ENCODE measurements at places on chromosomes 12 and 14.

- DNase-seq, result no peak
These were observed 95.3 kb upstream of the SLC35F4 start for GRCh38 chr14:57960946-57961785.

GRCh38 chr14:57863471-57863870 lies 2.4 kb downstream of the SLC35F4 start:
- no peak for DNase-seq

GRCh38 chr14:33457617-33458016 lies 493.3 kb downstream of the EGLN3 start:
- DNase-seq, result no peak

DNA sequence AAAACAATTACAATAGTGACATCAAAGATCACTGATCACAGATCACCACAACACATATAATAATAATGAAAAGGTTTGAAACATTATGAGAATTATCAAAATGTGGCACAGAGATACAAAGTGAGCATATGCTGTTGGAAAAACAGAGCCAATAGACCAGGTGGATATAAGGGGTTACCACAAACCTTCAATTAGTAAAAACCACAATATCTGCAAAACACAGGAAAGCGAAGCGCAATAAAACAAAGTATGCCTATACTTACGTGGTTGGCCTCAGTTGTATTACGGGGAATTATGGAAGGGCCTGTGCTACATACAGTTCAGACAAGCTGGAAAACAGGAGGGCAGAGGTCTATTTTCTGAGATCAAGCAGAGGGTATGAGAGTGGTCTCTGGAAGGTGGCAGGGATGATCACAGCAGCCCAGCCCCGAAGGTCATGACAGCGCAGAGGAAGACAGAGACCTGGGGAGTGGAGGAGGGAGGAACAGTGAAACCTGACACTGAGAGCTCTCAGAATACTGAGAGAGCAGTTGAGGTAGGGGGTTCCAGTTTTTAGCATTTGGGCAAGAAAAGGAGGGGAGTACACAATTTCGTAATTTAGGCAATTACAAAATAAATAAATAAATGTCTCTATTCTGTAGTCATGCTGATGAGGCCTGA lies 41.3 kb downstream of the IFNG start:
- no peak for DNase-seq

DNA sequence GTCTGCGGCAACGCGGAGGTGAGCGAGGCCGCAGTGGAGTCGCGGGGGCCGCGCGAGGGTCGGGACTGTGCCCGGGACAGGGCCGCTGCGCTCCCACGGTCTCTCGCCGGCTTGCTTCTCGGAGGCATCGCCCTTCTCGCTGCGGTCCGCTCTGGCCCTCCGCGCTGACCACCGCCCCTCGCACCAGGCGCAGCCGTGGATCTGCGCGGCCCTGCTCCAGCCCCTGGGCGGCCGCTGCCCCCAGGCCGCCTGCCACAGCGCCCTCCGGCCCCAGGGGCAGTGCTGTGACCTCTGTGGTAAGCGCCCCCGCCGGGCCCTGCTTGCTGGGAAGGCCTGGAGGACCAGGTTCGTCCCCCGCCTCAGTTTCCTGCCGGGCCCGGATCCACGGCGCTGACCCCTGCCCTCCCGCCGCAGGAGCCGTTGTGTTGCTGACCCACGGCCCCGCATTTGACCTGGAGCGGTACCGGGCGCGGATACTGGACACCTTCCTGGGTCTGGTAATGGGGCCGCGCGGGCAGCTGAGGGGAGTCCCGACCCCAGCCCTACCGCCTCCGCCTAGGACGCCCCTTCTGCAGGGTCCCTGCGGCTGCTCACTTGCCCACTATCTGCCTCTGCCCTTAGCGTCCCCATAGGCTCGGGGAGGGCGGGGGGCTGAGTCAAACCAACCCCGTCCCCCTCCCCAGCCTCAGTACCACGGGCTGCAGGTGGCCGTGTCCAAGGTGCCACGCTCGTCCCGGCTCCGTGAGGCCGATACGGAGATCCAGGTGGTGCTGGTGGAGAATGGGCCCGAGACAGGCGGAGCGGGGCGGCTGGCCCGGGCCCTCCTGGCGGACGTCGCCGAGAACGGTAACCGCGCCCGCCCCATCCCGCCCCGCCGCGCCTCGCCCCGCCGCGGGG lies 7.0 kb downstream of the AMN start:
- no peak for DNase-seq

DNA sequence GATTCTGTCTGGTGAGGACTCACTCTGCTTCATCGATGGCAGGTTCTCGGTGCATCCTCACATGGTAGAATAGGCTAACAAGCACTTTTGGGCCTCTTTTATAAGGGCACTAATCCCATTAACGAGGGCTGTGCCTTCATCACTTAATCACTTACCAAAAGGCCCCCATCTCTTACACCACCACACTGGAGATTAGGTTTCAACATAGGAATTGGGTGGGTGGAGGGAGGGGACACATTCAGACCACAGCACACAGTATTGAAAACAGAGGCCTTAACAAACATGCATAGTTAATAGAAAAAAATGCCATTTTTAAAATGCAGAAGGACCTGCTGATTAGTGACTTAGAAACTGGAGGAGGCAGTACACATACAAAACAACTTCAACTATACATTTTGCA lies 61.6 kb downstream of the SPPL3 start:
- DNase-seq, result no peak

DNA sequence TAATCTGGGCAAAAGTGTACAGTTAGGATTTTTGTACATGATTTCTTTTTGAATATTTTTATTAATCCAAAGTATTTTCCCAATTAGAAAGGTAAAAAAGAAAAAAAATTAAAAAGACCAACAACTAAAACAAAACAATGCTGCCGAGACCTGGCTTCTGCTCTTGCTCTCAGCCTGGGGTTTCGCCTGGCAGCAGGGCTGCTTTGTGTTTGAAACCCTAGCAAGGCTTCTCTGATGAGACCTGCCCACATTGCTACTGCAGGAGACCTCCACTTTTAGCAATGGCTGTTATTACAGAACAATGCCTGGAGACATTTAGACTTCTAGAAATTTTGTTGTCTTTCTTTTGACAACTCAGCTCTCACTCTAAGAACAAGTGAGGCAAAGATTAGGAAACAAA lies 1153.0 kb upstream of the TMEM132C start:
- no peak for DNase-seq
